ENCODE measurements at places on chromosomes 7 and 10.

- no peak for DNase-seq
These were observed 311.6 kb upstream of the MKI67 start for GRCh38 chr10:128437786-128438345.

DNA sequence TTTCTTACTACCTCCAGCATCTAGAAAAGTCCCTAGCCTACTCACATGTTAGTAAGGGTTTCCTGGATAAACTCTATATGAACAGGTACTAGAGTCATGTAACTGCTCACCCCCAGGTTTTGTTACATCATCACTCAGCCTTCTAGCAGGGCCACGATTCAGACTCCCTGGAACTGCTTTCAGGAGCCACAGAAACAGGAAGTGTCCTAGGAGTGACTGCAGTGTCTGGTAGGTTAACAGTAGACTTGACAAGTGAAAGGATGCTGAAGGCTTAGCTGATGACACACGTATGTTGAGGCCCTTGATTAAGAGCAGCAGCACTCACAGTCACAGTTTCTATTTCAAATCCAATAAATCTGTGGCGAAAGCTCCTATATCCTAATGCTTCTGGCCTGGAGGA lies 101.2 kb downstream of the DNMBP start:
- DNase-seq: no peak

- no peak for DNase-seq
These were observed 231.1 kb downstream of the REEP3 start for GRCh38 chr10:63752318-63752717.

GRCh38 chr7:148153616-148154284 lies 436.8 kb upstream of the C7orf33 start:
- no peak for DNase-seq

- DNase-seq: peak; percentile 20
These were observed 404.6 kb downstream of the PHTF2 start for GRCh38 chr7:78203042-78203720.

DNA sequence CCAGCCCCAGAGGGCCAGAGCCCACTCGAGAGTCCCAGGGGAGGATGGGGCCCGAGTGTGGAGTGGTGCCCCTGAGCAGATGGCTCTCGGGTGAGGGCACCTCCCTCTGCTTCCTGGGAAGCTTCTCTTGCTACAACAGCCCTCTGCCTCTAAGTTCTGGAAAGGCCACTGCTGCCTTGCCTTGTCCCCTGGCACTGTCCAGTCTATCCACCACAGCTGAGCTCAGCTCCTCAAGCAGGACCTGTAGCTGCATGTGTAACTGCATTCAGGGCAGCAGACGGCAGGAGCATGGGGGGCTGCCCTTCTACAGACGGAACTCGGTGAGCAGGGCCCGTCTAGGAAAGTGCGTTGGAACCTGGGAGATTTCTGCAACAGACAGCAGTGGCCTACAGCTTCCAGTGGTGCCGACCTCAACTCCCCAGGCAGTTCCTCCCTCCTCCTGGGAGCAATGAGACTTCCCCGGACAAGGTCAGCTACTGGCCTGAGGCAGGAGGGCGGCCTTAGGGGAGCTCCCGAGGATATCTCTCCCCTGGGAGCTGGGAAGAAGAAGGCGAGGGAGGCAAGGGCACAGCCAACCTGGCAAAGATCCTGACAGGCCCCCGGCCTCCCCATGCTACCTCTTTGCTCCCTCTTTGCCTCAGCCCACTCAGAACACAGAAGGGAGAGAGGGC lies 88.5 kb downstream of the DLG5 start:
- no peak for DNase-seq

Data from NCI-H2227 treated with DMSO at 0.1 percent for 48 hours (cell line).